Activated naive CD4-positive, alpha-beta T cell treated with anti-CD3 and anti-CD28 coated beads for 36 hours (primary cell): ENCODE measurements at places on chromosomes 11 and 22.
A peak's percentile ranks its signal among the peaks of the same experiment; 100 is the strongest.

- peak; percentile 54 for DNase-seq
These were observed 23.2 kb downstream of the CAPN1 start for GRCh38 chr11:65204646-65205601.

DNA sequence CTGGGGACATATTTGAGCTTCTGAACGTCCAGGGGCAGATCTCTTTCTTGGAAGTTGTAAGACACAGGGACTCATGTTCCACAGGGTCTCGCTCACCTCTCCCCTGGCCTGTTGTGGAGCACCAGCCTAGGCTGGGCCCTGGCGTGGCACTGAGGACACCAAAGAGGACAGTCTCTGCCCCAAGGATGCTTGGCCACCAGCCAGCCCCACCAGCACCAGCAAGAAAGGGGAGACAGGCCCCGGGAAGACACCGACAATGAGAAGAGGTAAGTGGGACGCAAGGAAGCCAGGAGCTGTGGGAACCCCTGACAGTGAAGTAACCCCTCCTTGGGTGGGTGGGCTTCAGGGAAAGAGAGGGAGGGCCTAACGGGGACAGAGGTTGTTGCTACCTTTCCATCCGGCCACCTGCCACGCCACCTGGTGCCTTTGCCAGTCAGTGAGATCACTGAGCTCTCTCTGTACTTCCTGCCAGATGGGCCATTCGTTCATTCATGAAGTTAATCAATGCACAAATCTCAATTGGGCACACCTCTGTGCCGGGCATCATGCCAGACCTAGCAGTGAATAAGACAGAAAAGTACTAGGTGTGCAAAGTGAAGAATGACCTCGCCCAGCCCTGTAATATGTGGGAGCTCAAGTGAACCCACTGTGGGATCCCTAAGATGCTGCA is 11.1 kb downstream of the APOL5 start:
- DNase-seq: no peak

DNA sequence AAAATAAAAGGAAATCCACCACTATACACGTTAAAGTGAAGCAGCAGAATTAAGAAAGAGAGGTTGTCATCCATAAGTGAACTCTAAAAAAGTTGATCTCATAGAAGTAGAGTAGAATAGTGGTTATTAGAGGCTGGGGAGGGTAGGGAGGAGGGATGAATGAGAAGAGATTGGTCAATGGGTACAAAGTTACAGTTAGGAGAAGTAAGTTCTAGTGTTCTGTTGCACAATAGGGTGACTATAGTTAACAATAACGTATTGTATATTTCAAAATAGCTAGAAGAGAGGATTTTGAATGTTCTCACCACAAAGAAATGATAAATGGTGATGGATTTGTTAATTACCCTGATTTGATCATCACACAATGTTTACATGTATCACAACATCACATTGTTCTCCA is 72.0 kb downstream of the CD82 start:
- no peak for DNase-seq

DNA sequence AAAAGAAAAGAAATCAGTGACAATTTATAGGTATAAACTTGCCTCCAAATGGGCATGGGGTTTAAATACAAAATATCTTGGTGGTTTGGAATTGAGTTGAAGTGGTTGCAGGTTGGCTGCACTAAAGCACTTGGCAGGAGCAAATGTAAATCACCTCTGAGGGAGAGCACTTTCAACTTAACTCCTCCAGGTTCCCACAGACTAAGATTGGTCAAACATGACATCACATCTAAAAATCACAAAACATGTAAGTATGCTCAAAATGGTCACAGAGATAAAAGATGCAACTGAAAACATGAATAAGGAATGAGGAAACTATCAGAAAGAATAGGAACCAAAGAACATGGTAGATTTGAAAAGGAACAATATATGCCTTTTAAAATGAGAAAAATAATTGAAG is 12.3 kb upstream of the SHANK3 start:
- DNase-seq: no peak

DNA sequence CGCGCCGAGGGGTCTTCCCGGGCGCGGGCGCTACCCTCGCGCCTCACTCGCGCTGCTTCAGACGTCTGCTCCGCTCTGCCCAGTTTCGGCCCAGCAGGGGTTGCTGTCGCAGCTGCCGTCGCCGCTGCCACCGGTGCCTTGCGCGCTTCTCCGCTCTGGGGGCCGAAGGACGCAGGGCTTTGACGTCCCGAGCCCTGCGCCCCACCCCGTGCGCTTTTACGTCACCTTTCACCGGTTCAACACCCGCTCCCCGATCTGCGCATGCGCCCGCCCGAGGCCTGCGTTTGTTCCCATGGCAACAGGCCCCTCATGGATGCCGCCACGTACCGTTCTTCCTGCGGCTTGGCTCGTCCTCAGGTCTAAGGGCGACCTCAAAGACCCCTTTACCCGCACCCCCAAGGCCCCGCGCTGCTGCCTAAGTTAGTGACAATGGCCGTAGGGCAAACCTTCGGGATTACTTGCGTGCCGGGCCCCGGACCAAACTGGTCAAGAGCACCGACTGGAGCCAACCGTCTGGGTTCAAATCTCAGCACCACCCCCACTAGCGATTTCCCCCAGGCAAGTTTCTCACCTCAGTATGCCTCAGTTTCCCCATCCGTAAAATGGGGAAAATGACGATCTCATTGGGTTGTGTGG is 642 bp upstream of the CDK2AP2 start:
- peak; percentile 99 for DNase-seq
